Breast epithelium (tissue), 4 donors: ENCODE measurements at places on chromosomes 6 and 20. TPM values are rescaled to one million over a fixed set of nuclear protein-coding genes. Genes with fewer than 3 reads are reported as not detected.

- no peaks in the 10 kb centered on the region for H3K27me3 ChIP-seq
- H3K4me1 ChIP-seq = no peaks in the 10 kb centered on the region
- no peak overlapping the region for H3K27ac ChIP-seq
- H3K4me3 ChIP-seq = no peak overlapping the region
- no peak for DNase-seq
These were observed 40.5 kb upstream of the RAB32 start for GRCh38 chr6:146503096-146503495.

DNA sequence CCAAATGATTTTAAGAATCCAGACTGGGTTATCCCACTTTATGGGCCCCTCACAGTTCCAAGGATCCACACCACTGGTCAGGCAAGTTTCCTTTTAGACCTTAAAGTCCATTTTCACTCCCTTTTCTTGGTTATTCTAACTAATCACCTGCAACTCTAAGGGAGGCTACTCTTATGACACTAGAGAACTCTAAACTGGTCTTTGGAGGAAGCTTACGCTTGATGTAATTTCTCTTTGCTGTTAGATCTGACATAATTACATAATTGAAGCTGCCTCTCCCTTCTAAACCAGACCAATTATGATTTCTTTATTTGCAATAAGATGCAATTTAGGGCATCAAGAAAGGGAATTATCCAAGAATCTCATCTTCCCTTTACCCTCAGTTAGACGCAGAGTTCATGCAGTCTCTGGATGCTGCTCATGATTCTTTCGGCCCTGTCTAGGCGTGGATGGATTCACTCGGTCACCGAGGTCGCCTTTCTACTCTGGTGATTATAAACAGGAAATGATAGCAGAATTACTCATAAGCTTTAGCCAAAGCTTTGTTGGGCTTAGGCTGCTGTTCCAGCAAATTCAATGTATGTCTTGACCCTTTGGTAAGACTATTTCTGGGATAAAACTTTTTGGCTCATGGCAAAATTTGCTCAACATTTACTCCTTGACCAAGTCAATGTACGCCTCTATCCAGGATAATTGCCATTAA, 166.4 kb upstream of the PRND start:
- H3K27me3 ChIP-seq = no peaks in the 10 kb centered on the region
- no peaks in the 10 kb centered on the region for H3K4me1 ChIP-seq
- H3K36me3 ChIP-seq = no peaks in the 10 kb centered on the region
- no peak overlapping the region for H3K27ac ChIP-seq

DNA sequence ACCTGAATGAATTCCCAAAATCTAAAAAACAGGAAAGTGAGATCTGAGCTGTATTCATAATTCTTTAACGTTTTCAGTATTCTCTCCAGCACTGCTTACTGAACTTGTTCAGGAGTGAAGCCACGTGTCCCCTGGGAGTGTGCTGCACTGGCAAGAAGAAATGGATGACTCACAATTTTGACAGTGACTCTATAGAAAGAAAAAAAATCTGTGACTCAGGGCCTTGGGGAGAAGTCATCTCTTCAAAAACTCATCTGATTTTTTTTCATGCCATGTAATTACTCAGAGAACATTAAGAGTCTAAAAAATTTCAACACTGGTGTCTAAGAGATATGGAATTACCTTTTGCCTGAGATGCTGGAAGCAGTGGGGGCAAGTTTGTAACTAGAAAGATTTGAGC, 39.7 kb downstream of the ANKEF1 start:
- no peaks in the 10 kb centered on the region for H3K36me3 ChIP-seq
- no peak for DNase-seq
- H3K4me1 ChIP-seq = no peaks in the 10 kb centered on the region
- H3K27ac ChIP-seq = no peak overlapping the region

DNA sequence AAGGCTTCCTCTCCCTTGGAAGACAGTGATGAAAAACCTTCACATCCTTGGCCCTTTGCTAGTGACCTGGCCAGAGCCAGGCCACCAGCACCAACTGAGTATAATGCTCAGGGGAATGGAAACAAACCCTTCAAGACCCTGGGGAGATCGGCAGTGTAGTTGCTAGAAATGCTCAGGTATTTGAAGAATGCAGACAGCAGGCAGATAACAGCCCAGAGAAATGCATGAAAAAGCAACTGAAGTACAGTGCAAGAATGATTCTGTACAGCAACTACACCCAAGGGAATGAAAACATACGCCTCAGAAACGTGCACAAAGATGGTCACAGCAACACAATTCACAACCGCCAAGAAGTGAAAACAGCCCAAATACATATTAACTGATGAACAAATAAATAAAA, 41.1 kb downstream of the PPP1R3G start:
- no peaks in the 10 kb centered on the region for H3K27me3 ChIP-seq
- H3K4me1 ChIP-seq = no peaks in the 10 kb centered on the region
- DNase-seq = no peak

- H3K27me3 ChIP-seq = peaks cover 5% of the 10 kb centered on the region
- no peak overlapping the region for H3K27ac ChIP-seq
- no peaks in the 10 kb centered on the region for H3K4me1 ChIP-seq
- no peak for DNase-seq
- H3K36me3 ChIP-seq = no peaks in the 10 kb centered on the region
- no peak overlapping the region for H3K4me3 ChIP-seq
These were observed 50.0 kb downstream of the FBXO5 start for GRCh38 chr6:152932865-152933264.

GRCh38 chr6:52994839-52995088, 320 bp downstream of the GSTA4 start:
- no peaks in the 10 kb centered on the region for H3K36me3 ChIP-seq
- no peaks in the 10 kb centered on the region for H3K4me1 ChIP-seq
- peak overlapping the region; percentile 95 for H3K27ac ChIP-seq
- no peaks in the 10 kb centered on the region for H3K27me3 ChIP-seq
- no peak for DNase-seq

DNA sequence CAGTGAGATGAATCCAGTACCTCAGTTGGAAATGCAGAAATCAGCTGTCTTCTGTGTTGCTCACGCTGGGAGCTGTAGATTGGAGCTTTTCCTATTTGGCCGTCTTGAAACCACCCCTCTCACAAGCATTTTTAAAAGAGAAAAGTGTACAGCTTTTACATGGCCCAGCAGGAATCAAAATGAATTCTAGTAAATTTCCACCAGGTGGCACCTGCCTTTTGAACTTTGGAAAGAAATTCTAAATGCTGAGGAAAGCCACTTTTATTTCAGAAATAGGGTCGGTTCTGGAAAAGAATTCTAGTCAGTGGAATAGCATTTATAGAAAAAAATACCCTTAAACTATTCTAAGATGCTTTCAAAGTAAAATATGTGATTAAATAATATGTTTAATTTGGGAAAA, 647.8 kb downstream of the CD109 start:
- H3K27ac ChIP-seq = no peak overlapping the region
- no peak overlapping the region for H3K4me3 ChIP-seq
- H3K4me1 ChIP-seq = no peaks in the 10 kb centered on the region

DNA sequence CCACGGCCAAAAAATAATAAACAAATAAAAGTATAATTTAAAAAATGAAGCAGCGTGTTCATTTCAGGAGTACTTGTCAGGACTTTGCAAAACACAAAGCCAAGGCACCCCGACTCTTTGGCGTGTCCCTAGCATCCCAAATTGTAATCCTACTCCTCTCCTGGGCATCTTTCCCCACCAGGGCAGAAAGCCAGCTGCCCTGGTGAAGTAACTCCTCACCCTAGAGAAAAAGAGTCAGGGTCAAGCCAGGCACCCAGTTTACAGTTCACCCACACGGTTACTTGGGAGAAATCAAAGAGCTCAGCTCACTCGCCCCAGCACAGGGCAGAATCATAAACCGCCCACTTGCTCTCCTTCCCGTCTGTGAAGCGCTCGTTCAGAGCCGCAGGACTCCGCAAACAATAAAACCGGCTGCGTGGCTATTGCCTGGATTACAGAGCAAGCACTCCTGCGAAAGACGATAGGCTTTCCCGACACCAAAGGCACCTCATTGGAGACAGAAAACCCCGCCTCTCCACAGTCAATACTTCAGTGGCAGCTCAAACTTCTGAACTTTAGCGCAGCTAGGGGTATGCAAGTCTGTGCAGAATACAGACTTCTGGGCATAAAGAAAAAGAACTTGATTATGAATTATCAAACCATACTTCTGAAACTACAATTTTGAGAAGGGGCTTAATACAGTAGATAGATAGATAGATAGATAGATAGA, 73.0 kb upstream of the NHSL1 start:
- DNase-seq = peak; percentile 83
- no peaks in the 10 kb centered on the region for H3K4me1 ChIP-seq
- H3K27ac ChIP-seq = peak overlapping the region; percentile 68
- no peaks in the 10 kb centered on the region for H3K36me3 ChIP-seq

- no peaks in the 10 kb centered on the region for H3K36me3 ChIP-seq
- no peaks in the 10 kb centered on the region for H3K27me3 ChIP-seq
- peak overlapping the region; percentile 89 for H3K4me3 ChIP-seq
- DNase-seq = peak; percentile 61
These were observed 1.6 kb downstream of the ZBTB2 start for GRCh38 chr6:151389618-151390275.

- DNase-seq = no peak
- H3K4me3 ChIP-seq = no peak overlapping the region
- no peaks in the 10 kb centered on the region for H3K4me1 ChIP-seq
- no peaks in the 10 kb centered on the region for H3K27me3 ChIP-seq
- no peak overlapping the region for H3K27ac ChIP-seq
These were observed 29.7 kb upstream of the CD93 start for GRCh38 chr20:23115822-23116221.

DNA sequence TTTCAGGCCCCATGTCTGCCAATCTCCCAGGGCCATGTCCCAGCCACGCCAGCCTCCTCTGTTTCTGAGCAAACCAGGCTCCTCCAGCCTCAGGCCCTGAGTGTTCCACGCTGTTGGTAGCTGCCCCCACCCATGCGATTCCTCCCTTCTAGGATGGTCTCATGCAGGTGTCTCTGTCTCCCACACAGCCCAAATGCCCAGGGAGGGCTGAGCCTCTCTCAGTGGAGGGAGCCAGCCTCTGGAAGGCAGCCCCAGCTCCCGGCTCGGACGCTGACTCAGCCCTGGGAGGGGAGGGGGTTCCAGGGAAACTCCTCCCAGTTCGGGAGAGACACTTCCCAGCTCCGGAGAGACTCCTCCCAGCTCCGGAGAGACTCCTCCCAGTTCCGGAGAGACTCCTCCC, 122.9 kb upstream of the AFDN start:
- no peak overlapping the region for H3K4me3 ChIP-seq
- H3K27ac ChIP-seq = no peak overlapping the region
- H3K27me3 ChIP-seq = no peaks in the 10 kb centered on the region
- DNase-seq = no peak
- no peaks in the 10 kb centered on the region for H3K4me1 ChIP-seq

- H3K36me3 ChIP-seq = peaks cover 25% of the 10 kb centered on the region
- no peaks in the 10 kb centered on the region for H3K4me1 ChIP-seq
- no peak overlapping the region for H3K27ac ChIP-seq
- H3K4me3 ChIP-seq = no peak overlapping the region
- no peak for DNase-seq
These were observed 7.6 kb downstream of the LEMD2 start for GRCh38 chr6:33781131-33781975.

DNA sequence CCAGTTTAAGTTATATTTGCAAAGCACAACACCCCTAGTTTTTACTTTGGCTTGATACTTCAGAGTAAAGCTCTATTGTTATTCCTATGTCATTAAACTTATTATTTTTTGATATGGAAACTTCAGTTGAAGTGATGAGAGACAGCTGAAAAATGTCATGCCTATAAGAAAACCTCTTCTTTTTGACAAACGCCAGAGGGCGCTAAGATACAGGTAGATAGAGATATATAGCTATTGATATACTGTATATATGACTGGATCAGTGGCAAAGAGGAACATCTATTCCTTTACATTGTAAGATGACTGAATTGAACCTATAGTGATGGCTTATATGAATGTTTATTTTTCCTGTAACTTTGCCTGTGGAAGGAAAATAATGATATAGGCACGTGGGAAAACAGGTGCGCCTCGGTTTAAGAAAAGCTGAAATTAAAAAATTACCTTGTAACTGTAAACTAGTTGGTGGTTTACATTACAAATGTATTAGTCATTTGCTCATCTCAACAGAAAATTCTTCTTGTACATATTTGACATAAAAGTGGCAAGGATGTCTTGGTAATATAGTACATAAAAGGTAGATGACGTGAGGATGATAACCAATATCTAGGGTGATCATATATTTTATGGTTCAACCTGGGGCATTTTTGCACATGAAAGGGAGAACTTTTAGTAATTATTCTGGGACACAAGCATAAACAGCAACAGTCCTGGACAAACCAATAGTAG, 74.1 kb downstream of the LAMA4 start:
- no peak overlapping the region for H3K4me3 ChIP-seq
- H3K27me3 ChIP-seq = no peaks in the 10 kb centered on the region
- DNase-seq = no peak

- no peak for DNase-seq
- H3K4me1 ChIP-seq = no peaks in the 10 kb centered on the region
- H3K27ac ChIP-seq = no peak overlapping the region
These were observed 170.3 kb upstream of the PDE10A start for GRCh38 chr6:165833355-165833754.

DNA sequence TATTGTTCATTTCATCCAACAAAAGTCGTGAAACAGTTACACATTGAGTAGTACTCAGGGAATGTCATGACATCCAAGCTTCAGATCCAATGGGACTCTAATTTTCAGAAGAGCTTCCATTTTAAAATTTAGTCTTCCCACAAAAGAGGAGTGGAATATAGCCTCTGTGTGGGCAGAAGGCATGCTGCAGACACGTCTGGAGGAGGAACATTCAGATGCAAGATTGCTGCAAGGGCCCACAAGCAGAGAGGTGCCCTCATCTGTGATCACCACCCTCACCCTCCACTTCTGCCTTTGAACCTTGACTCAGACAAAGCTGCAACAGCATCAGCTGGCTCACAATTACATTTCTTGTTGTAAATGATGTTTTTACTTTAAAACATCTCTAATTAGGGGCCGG, 29.9 kb downstream of the NRN1 start:
- H3K27ac ChIP-seq = no peak overlapping the region
- DNase-seq = no peak
- H3K4me1 ChIP-seq = no peaks in the 10 kb centered on the region
- no peaks in the 10 kb centered on the region for H3K27me3 ChIP-seq
- no peaks in the 10 kb centered on the region for H3K36me3 ChIP-seq
- H3K4me3 ChIP-seq = no peak overlapping the region

DNA sequence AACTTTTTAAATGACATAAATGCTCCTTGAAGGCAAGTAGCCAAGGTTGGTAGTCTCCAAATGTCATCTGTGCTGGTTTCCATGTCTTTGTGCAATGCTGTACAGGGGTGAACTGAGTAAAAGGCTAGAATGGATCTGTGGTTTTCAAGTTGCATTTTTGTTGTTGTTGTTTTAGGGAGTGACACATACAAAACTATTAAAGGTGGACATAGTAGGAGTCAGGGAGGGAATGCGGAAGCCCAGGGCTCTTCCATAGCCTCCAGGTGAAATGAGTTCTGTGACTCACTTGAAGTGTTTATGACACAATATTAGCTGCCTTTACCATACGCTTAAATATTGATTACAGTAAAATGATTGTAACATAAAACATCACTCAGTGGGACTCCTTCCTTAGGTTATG, 22.5 kb upstream of the QKI start:
- H3K4me3 ChIP-seq = no peak overlapping the region
- H3K4me1 ChIP-seq = no peaks in the 10 kb centered on the region
- H3K27me3 ChIP-seq = no peaks in the 10 kb centered on the region
- H3K36me3 ChIP-seq = no peaks in the 10 kb centered on the region
- no peak for DNase-seq

Gene ZFP57
- total RNA-seq = 0.29 TPM

Gene SLC32A1
- not detected for total RNA-seq

Gene WFDC12
- not detected for total RNA-seq

Gene CD164
- 302 TPM for total RNA-seq

Gene RIMS4
- 0.66 TPM for total RNA-seq

Gene TRIM10
- not detected for total RNA-seq

Gene GNRH2
- total RNA-seq = not detected
